ENCODE measurements at places on chromosomes 2 and 18. TPM values are rescaled to one million over a fixed set of nuclear protein-coding genes. Genes with fewer than 3 reads are reported as not detected.

RNF149 gene
- 61.5 TPM for total RNA-seq

CD8A gene
- total RNA-seq: 1.1 TPM

KYNU gene
- 2.1 TPM for total RNA-seq

SEPTIN10 gene
- 105 TPM for total RNA-seq

ACTR2 gene
- 89.4 TPM for total RNA-seq

CD8B2 gene
- not detected for total RNA-seq

FEV gene
- total RNA-seq: not detected

IL1RL1 gene
- 9.6 TPM for total RNA-seq

PSD4 gene
- total RNA-seq: 31.8 TPM

SPDYA gene
- 7.3 TPM for total RNA-seq
